ENCODE measurements at places on chromosomes 12 and 14.

- no peak for DNase-seq
Measured at GRCh38 chr12:6763380-6763779, 2.8 kb upstream of the PTMS start.

DNA sequence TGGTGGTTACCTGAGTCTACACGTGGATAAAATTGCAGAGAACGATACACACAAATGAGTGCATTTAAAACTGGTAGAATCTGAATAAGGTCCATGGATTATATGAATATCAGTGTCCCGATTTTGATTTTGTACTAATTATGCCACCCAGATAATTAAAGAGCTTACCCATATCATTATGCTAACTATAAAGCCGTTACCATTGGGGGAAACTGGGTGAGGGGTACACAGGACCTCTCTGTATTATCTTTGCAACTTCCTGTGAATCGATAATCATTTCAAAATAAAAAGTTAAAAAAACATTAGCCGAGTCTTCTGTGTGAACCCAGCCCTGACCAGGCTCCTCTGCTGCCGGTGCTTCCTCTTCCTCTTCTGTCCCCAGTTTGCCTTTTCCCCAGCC, 107.1 kb downstream of the SMOC1 start:
- no peak for DNase-seq

DNA sequence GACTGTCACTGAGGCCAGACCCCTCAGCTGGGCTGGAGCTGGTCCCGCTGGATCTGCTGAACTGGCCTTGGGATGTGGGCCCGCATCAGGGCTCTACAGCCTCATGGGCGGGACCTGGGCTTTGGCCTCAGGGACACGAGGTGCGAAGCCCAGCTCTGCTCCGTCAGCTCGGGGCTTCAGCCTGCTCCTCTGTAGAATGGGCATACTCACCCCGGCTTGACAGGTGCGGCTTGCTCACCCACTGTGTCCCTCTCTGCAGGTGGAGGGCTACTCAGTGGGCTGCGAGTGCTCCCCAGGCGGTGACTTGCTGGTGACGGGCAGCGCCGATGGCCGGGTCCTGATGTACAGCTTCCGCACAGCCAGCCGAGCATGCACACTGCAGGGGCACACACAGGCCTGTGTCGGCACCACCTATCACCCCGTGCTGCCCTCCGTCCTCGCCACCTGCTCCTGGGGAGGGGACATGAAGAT, 57.6 kb downstream of the BEGAIN start:
- peak; percentile 10 for DNase-seq

- DNase-seq: no peak
Measured at GRCh38 chr14:95305145-95305544, 14.6 kb downstream of the CLMN start.

- no peak for DNase-seq
Measured at GRCh38 chr14:35326375-35326774, 34.2 kb downstream of the PSMA6 start.

DNA sequence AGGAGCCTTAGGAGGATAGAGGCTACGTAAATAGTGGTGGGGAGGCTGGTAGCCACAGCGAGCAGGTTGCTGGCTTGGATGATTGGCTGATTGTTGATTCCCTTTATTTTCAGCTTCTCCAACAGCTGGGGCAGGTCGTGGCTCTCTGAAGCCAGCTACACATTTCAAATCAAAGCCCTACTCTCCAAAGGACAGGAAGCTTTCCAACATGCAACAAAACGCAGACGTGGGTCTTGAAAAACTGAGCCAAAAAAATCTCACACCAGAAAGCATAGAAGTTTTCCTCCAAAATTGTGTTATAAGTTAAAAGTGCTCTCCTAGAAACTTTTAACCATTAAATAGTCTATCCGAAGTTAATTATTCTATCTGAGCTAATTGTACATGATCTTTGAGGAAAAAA, 37.6 kb upstream of the PRICKLE1 start:
- DNase-seq: no peak

DNA sequence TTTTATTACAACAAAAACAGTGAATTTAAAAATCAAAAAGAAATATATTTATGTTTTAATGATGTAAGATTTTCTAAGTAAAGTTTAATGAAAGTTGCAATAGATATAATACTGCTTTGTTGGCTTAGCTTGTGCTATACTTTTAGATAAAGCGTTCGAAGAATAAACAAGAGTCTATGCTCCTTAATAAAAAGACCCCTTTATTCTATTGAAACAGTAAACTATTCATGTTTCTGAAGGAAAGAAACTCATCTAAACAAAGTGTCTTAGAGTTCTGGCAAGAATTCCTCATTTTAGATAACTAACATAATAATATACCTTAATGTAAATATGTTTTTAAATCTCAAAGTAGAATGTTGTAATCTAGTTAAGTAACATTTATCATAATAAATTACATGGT, 179.0 kb downstream of the RASSF9 start:
- DNase-seq: no peak

DNA sequence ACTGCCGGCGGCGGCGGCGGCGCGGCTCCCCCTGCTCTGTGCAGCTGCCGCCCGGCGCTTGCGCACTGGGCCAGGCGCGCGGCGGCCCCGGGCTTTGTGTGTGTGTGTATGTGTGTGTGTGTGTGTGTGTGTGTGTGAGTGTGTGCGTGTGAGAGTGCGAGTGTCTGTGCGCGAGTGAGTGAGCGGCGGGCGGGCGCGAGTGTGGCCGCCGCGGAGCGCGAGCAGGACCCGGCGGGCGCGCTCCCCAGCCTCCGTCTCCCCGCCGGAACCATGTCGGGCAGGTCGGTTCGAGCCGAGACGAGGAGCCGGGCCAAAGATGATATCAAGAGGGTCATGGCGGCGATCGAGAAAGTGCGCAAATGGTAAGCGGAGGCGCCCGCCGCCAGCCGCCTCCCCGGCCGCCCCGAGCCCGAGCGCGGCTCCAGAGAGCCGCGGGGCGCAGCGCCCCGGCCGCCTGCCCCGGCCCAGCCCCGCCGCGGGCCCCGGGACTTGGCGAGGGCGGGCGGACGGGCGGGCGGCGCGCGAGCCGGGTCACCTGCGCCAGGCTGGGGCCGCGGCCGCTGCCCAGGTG, at the start of gene BCL7A:
BCL7A (plus strand) TSS at position 63 of the 571 bp plus-strand sequence; CDS start at position 271, 208 bp downstream.
- peak; percentile 89 for DNase-seq

GRCh38 chr12:70330158-70330557, 35.9 kb upstream of the KCNMB4 start:
- DNase-seq: no peak

DNA sequence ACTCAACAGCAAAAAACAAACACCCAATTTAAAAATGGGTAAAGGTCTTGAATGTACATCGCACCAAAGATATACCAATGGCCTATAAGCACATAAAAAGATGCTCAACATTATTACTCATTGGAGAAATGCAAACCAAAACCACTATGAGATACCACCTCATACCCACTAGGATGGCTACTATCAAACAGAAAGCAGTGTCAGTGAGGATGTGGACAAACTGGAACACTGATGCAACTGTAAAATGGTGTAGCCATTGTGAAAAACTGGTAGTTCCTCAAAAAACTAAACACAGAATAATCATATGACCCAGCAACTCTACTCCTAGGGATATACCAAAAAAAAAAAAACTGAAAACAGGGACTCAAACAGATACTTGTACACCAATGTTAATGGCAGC, 49.3 kb downstream of the CDK17 start:
- no peak for DNase-seq

DNA sequence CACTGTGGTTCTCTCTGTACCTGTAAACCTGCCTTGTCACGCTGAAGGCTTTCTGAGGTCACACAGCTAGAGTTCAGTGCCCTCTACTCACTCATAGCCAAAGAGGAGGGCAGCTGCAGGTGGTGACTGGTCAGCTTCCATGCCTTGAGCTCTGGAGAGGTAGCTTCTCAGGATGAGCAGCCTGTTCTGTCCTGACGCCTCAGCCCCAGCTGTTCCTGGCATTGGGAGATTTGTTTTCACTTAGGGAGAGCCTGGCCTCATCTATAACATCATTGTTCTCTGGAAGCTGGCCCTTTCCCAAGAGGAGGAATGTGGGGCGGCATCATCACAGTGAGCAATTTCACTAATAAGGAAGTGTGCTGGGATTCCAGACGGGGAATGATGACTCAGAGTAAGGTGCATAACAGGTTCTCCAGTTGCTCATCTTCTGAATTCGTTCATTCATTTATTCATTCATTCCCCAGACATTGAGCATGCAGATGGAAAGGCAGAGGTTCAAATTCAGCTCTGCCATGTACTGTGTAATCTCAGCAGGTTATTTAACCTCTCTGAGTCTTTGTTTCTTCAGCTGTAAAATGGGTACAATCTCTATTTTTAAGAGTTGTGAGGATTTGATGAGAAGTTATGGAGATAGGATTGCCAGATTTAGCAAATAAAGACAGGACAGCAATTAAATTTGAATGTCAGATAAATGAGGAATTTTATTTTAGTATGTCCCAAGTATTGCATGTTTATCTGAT, 255.8 kb upstream of the CRY1 start:
- DNase-seq: peak; percentile 17

- DNase-seq: peak; percentile 44
Measured at GRCh38 chr14:103629503-103630121, 601 bp downstream of the KLC1 start.

GRCh38 chr14:98176892-98177291, 1095.1 kb downstream of the BCL11B start:
- DNase-seq: no peak

GRCh38 chr12:129530517-129530916, 373.3 kb downstream of the TMEM132D start:
- DNase-seq: no peak

Measured in lung (tissue), 17 donors.